NCI-H2081 treated with DMSO at 0.1 percent for 48 hours (cell line): ENCODE measurements at places on chromosomes 5 and 9.

DNA sequence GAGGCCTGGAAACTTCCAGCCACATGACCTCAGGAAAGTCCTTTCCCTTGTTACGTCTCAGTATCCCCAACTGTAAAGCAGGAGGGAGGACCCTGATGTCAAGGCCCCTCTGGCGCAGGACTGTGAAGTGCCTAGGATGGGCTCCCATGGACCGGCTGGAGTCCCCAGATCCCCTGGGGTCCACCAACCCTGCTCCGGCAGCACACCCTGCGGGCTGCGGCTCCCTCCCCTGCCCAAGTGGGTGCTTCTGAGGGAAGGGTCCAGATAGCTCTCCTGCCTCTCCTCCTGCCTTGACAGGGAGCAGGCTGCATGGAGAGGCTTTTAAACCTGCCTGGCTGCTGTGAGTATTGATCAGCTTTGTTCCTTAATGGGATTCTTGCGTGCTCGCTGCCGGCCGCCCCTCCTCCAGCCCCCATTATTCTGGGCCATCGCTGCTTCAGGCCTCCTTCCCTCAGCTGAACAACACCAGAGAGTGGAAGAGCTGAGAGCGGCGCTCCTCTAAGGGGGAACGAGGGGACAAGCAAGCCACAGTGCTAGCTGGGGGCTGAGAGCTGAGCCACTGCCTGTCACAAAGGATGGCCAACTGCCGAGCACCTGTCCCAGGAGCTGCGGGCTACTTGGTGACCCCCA is 25.6 kb upstream of the NTNG2 start:
- DNase-seq: no peak

- DNase-seq: no peak
These were observed 71.9 kb upstream of the RANBP3L start for GRCh38 chr5:36373527-36374086.

DNA sequence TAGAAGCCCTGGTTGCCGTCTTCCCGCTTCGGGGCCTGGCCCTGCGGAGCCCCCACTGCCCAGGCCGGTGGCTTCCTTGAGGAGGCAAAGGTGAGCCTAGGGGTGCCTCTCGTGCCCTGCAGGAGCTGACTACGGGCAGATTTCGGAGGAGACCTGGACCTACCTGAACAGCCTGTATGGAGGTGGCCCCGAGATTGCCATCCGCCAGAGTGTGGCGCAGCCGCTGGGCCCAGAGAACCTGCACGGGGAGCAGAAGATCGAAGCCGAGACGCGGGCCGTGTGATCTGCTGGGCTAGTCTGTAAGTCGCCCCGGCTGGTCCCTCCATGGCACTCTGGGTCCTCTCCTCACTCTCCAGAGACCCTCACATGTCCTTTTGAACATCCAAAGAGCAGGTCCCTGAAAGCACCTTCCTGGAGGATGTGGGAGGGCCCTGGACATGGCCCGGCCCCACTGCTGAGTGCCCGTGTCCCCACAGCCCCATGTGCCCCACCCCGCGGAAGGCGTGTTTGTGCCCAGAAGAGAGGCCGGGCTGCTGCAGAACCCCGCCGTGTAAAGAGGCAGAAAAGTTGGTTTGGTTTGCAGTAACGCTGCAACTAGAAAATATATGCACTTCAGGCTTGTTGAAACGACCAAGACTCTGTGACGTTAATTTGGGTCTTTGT is 44.9 kb downstream of the USP20 start:
- no peak for DNase-seq

DNA sequence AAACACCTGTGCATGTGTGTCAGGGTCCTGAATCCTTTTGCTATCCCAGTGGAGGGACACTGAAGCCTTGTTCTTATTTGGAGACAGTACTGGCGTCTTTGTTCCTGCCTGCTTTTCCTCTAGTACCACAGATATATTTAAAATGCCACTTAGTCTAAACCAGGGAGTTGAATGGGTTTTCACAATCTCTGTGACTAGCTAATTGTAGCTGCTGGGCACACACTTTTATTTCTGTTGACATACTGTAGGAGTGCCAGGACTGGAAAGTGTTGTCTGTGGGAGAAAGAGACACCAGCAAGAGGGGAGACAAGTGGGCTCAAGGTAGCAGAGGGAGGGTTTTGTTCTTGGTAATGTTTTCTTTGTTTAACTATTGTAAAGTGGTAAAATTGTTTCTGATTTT is 174.0 kb upstream of the SV2C start:
- no peak for DNase-seq

GRCh38 chr5:142602720-142603245 is 83.1 kb downstream of the FGF1 start:
- no peak for DNase-seq
